HuH-7.5 (cell line): ENCODE measurements at places on chromosomes 13 and 19.
A peak's percentile ranks its signal among the peaks of the same experiment; 100 is the strongest.

DNA sequence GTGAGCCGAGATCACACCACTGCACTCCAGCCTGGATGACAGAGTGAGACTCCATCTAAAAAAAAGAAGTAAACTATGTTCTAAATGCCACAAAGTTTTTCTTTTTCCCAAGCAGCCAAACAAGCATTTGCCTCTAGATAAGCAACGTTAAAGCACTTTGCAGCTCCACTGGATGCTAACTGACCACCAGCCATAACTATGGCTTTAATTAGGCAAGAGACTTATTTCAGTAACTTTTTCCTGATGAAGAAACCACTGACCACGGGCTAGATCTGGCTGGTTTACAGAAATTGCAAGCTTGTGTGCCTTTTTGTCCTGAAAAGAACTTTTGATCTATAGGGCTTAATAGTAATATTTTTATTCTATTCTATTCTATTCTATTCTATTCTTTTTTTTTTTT is 22.1 kb downstream of the CD70 start:
- DNase-seq, result no peak

GRCh38 chr13:110853235-110853721 is 61.6 kb downstream of the ANKRD10 start:
- no peak for DNase-seq

DNA sequence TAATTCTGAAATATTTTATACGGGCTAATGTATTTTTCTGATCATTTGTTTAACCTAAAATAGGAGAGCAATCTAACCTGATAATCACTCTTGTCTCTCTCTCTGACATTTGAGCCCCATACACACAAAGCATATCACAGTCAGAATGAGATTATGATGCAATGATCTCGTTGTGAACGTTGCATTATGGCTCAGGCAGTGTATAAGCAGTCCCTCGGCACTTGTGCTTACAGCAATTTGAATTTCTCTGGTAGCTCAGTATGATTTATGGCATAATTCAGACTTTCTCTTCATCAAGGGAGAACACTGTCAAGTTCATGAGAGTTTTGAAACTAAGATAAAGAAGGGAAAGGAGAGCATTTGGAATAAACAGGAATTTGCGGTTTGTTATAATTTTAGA is 256.1 kb downstream of the DACH1 start:
- no peak for DNase-seq

DNA sequence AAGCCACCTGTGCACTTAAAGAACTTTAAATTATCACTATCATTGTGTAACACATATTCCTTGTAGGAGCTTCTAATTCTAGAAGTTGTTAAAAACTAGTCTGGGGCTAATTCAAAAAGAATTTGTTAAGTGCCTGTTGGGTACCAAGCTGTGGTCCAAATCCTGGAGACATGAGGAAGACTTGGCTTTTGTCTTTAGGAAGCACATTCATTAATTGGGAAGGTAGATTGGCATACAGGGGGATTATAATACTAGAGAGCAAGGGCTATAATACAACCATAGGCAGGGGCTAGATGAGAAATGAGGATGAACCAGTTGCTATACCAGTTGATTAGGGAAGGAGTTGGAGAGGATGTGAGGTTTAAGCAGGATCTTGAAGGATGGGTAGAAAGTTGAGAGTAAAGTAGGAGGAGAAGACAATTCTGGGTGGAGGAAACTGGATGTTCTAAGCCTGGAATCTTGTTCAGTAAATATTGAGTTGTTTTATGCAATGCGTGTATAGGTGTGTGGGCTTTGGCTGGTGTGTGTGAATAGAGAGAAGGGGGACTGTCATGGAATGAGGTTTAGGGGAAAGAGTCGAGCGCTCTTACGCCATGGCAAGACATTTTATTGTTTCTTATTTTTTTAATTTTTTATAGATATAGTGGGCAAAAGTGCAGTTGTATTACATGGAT is 350.1 kb downstream of the GPC5 start:
- no peak for DNase-seq

- peak; percentile 27 for DNase-seq
These were observed at the start of gene SHISA2 for GRCh38 chr13:26051657-26052311. Gene SHISA2, minus strand, starts transcription at chr13:26052016. Its CDS starts 1,041 bp downstream, at chr13:26050975.

- no peak for DNase-seq
These were observed 198.8 kb downstream of the GPC6 start for GRCh38 chr13:93425411-93425810.

- DNase-seq, result no peak
These were observed 481.9 kb downstream of the GPC6 start for GRCh38 chr13:93708308-93709075.

- no peak for DNase-seq
These were observed 223.8 kb upstream of the SERP2 start for GRCh38 chr13:44149821-44150220.

DNA sequence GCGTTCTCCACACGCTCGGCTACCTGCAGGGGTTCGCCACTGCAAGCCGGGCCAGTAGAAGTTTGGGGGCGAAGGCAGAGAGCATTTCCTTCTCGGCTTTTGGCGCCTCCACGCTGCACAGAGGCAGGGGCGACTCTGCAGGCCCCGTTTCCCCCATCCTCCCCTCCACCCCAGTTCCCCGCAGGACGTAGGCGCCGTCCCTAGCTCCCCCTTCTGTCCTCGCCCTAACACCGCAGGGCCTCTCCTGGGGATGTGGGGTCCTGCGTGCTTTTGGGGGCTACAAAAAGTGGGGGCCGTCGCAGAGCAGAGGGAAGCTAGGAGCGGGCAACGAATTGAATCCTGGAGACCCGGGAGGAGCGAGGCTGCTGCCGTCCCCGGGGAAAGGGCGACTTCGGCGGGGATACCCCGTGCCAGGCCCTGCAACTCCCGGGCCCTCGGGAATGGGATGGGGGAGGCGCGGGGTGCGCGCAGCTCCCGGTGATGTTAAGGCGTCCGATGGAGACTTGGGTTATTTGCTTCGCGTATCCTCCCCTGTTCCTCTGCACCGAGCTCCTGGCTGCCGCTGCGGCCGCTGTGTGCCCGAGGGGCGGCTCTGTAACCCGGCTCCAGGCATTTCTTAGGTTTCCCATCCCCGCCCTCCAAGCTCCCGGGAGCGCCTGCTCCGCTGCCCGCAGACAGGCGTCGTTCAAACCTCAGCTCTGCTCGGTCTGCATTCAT is 255.9 kb upstream of the SOX21 start:
- no peak for DNase-seq

GRCh38 chr13:39329182-39329639 is 273.8 kb downstream of the LHFPL6 start:
- no peak for DNase-seq

GRCh38 chr13:49214917-49215376 is 5.2 kb upstream of the MLNR start:
- no peak for DNase-seq

DNA sequence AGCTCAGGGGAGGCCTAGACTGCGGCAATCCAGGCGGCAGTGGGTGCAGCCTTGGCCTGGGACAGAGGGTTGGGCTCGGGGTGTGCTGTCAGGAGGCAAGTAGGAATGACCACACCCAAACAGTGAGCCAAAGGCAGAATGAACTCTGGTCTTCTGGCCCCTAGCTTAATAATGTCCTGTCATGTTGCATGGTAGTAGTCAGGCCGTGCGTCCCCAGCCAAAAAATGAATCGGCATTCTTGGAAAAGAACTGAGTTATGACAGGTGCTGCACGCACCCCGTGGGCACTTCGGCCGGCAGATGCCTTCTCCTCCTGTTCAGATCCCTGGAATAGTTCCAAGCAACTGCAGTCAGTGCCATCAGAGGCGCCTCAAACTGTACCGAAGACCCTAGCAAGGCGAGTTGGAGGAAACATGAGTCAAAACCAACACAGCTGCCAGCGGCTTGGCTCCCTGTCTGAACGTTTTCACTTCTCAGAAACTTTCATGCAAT is 55.9 kb downstream of the ATP7B start:
- no peak for DNase-seq

DNA sequence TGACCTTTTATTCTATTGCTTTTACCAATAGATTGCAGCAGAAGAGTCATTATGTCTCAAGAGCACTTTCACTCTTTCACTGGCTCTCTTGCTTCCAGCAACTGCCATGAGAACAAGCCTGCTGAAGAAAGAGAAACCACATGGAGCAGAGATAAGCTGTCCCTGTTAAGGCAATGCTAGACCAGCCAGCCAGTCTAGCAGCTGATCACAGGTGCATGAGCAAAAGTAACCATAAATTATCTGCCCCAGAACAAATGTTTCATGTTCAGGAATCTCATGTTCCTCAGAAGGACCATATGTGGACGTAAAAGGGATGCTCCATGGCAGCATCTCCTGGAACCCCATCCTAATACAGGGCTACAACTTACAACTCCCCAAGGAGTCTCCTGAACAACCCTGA is 20.4 kb upstream of the DCLK1 start:
- DNase-seq, result no peak

- no peak for DNase-seq
These were observed 5.5 kb upstream of the MAMSTR start for GRCh38 chr19:48724796-48725753.

GRCh38 chr13:112849500-112849899 is 119.5 kb upstream of the MCF2L start:
- DNase-seq, result no peak

DNA sequence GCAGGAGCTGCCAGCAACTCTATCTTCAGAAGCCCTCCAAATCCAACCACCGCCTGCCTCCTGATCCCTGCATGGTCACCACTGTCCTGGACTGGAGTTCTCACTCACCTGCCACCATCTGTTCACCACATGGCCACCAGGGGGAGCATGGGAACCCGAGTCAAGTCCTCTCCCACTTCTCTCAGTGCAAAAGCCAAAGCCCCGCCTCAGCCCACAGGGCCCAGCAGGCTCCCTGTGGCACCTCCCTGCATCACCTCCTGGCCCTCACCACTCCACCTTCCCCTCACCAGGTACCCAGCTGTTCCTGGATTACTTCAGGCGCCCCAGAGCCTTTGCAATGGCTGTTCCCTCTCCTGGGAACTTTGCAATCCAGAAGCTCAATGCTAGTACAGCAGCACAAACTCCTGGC is 5.3 kb downstream of the DHPS start:
- DNase-seq, result peak; percentile 94

DNA sequence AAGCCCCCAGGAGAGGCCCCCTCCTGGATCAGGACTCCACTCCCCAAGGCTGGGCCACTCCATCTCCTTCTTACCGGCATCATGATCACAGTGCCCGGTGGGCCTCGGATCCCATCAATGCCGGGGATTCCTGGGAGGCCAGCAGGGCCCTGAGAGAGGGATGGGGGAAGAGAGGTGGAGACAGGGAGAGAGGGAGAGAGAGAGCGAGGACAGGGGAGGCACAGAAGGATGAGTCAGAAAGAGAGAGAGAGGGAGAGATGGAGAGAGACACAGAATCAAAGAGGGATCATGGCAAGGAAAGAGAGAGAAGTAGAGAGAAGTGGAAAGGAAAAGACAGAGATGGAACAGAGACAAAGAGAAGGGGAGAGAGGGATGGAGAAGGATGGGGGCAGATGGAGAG is 13.8 kb downstream of the COL5A3 start:
- DNase-seq, result no peak

DNA sequence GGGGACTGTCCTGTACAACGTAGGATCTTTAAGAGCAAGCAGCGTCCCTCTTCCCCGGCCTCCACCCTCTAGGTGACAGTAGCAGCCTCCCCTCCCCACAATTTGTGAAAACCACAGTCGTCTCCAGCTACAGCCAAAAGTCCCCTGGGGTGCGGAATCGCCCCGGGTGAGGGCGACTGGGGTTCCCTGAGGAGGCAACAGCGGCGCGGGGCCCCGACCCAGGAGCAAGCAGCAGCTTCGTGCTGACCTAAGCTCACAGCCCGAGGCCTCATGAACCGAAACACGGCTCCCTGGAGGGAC is 322 bp downstream of the ZNF558 start:
- DNase-seq, result peak; percentile 53

- no peak for DNase-seq
These were observed 13.0 kb downstream of the ERICH4 start for GRCh38 chr19:41455936-41456335.

DNA sequence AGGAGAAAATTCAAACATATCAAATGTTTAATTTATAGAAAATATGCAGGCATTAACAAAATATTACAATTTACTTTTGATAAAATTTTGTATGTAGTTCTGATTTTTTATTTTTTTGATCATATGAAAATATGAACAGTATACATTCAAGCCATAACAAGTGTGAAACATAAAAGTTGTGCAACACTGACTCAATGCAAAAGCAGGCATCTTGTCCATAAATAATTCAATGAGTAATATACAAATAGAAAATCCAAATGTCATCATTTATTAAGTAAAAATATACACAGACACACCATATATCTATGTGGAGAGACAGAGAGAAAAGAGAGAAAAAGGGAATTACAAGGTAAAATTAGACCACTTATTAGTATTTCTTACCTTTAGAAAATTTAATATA is 1183.9 kb downstream of the SLITRK1 start:
- no peak for DNase-seq

DNA sequence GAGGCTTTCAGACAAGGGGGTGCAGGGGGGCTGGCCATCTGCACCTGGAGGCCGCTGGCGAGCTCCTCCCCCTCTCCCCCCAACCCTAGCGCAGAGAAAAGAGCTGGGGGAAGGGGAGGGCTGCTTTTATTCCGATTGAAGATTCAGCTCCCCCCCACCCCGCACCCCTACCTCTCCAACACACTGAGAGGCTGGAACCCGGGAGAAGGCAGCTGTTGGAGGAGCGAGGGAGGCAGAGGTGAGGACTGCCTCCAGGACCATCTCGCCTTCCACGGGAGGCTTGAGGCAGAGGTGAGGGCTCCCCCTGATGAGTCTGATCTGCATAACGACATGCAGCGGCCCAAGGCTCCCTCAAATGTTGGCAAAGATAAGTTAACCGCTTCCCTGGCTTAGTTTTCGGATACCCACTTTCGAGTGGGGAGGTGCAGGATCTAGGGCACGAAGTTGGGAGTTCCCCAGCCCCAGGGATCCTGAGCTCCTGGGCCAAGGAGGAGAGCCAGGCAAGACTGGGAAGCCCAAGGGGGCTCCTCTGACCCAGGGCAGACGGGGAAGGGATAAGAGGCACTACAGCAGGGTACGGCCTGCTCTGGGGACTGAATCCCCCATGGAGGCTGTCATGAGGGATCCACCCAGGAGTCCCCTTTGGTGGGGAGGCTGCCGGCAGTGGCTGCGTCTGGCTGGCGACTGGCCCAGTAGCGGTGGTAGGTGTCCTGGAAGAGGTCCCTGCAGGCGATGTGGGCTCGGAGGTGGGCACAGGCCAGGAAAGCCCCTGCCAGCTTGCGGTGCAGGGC is 1.2 kb upstream of the NUMBL start:
- DNase-seq, result no peak

- no peak for DNase-seq
These were observed 11.6 kb downstream of the ZNF160 start for GRCh38 chr19:53091413-53092254.

GRCh38 chr19:34135054-34135800 is 37.1 kb upstream of the LSM14A start:
- DNase-seq, result no peak

GRCh38 chr19:48858984-48859710 is 9.3 kb downstream of the PLEKHA4 start:
- DNase-seq, result no peak
